ENCODE measurements at places on chromosomes 2 and 18.

GRCh38 chr18:34223893-34224422 is 755 bp downstream of the NOL4 start:
- no peak for DNase-seq

GRCh38 chr2:147097747-147098146 is 747.1 kb upstream of the ACVR2A start:
- DNase-seq = no peak

DNA sequence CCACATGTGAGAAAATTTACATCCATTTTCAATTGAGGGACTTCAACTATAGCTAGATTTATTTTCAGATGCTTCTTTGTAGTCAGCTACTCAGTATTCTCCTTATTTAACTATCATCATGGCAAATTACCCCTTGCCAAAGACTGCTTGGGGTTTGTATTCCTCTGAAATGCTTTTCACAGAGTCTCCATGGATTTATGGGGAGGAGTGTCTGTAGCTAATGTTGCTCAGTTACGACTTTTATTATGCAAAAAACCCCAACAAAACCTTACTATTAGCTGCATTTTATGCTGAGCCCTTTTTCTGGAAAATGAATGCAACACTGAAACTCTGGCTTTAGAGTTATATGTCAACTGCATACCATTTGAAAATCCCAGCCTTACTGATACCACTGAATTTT is 78.6 kb downstream of the RFTN2 start:
- no peak for DNase-seq

GRCh38 chr2:105888625-105889024 is 143.9 kb downstream of the NCK2 start:
- peak; percentile 40 for DNase-seq

DNA sequence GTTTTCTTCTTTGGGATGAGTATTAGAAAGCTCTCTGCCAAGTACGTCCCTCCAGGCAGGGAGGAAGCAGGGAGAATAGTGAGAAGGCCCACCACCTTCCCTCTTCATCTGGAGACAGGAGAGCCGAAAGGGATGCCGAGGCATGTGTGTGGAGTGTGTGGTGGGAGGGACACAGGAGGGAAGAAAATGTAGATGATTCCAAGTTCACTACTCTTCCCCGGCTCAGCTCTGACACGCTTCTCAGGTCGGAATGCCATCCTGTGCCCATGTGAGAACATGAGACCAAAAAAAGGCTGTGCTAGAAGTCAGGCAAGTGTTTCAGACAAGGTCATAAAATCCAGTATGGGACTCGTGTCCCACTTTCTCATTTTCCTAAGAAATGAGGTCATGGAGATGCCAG is 47.4 kb downstream of the GYPC start:
- no peak for DNase-seq

- no peak for DNase-seq
Observed at GRCh38 chr18:44799382-44799906, 118.8 kb downstream of the SETBP1 start.

- no peak for DNase-seq
Observed at GRCh38 chr2:62458671-62459081, 47.3 kb downstream of the TMEM17 start.

- no peak for DNase-seq
Observed at GRCh38 chr2:164803776-164804466, 37.7 kb downstream of the COBLL1 start.

DNA sequence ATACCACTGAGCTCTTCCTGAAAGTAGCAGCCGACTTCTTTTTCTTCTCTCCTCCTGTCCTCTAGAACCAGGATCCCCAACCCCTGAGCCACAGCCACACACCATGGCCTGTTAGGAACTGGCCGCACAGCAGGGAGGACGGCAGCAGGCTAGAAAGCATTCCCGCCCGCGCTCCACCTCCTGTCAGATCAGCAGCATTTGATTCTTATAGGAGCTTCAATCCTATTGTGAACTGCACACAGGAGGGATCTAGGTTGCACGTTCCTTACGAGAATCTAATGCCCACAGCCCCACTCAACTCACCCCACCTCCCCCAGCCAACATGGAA is 179.1 kb upstream of the SH3BP4 start:
- no peak for DNase-seq

GRCh38 chr2:85754313-85755095 is 713 bp downstream of the ATOH8 start:
- DNase-seq = peak; percentile 11

- DNase-seq = no peak
Observed at GRCh38 chr2:50854381-50854780, 177.6 kb downstream of the NRXN1 start.

- DNase-seq = no peak
Observed at GRCh38 chr2:172451923-172452322, 24.5 kb downstream of the ITGA6 start.

DNA sequence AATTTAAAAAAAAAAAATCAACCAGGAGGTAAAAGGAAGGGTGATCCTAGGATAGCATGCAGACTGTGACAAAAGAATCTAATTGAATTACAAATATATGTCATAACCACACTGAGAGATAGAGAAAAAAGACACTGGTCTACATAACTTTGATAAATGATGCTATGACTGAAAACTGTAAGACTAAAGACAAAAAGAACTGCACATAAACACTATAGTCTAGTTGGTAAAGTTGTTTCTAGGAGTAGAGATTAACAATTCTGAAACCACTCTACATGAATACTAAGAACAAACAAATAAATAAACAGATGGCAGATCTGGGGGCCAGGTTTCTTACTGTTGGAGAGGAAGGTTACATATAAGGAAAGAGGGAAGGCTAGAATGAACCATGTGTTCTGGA is 14.6 kb upstream of the CHAC2 start:
- no peak for DNase-seq

DNA sequence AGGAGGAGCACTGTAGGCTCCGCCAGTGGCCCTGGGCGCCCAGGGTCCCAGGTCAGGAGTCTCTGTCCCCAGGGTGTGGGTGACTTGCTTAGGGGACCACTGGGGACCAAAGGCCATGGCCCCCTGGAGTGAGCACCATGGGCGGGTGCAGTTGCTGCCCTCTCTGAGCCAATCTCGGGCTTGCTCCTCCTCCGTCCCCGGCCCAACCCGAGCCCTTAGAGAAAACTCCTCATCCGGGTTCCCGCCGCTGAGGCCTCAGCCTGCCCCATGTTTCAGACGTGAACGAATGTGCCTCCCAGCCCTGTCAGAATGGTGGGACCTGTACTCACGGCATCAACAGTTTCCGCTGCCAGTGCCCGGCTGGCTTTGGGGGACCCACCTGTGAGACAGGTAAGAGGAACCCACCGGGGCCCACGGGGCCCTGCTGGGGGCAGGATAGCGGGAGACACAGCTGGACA is 38.6 kb downstream of the SNED1 start:
- DNase-seq = no peak

GRCh38 chr2:12282780-12283695 is 433.7 kb upstream of the TRIB2 start:
- DNase-seq = no peak

DNA sequence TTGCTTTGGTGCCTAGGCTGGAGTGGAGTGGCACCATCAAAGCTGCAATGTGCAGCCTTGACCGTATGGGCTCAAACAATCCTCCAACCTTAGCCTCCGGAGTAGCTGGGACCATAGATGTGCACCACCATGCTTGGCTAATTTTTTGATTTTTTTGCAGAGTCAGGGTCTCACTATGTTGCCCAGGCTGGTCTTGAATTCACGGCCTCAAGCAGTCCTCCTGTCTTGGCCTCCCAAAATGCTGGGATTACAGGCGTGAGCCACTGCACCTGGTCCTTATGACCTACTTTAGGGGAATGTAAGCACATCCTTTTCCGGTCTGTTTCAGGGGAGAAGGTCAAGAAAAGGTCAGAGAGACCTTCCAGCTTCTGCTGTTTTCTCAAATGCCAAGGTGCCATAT is 53.4 kb upstream of the SPRED2 start:
- no peak for DNase-seq

DNA sequence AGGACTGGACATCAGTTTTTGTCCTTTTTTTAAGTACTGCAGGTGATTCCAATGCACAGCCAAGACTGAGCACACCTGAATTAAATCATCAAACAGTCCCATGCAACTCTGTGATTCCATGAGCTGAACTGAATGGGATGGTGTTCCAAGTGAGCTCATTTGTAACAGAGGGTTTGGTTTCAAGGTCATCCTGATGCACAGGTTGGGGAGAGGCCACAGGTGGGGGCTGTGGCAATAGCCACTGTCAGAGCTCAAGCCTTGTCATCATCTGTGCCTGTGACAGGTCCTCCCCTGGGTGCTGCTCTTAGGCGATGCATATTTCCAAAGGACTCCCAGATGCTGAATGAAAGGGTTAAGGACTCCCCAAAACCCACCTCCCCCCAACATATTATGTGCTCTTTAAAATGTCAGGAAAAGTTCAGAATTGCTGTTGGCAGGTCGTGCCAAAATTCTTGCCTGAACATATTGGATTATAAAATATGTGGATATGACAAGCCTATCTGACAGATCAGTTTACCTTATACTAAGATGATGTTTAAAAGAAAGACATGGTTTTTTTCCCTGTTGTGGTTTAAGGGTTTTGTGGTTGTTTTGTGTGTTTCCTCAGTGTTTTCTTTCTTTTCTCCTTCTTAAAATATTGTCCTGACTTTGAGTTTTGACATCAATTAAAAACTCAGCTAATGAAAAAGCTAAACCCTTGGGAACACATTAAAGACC is 263.5 kb upstream of the SIX2 start:
- DNase-seq = no peak

DNA sequence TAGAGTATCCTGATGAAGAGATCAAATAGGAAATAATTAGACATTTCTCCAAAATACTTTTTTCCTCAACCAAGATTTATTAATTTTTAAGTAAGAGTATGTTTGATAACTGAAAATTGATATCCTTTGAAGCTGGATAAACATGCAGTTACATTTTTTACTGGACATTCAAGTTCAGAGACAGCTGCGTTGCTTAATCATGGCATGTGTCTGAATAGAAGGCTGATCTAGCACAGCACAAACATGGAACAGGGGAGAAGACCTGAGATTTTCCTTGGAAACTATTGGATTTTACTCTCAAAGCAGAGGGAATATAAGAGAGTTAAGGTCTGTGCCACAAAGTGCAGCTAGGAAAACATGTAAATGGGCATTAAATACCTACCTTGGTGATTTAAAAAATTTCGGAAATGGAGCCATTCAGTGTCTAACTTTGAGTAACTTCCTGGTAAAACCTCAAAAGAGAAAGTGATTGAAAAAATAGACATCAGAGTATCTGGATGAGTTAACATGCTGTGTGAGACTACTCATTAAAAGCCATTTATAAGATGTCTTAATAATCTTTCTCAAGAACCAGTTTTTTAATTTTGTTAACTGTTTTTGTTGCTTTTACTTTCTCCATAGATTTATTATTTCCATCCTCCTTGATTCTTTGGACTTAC is 31.8 kb downstream of the CRIM1 start:
- DNase-seq = no peak

DNA sequence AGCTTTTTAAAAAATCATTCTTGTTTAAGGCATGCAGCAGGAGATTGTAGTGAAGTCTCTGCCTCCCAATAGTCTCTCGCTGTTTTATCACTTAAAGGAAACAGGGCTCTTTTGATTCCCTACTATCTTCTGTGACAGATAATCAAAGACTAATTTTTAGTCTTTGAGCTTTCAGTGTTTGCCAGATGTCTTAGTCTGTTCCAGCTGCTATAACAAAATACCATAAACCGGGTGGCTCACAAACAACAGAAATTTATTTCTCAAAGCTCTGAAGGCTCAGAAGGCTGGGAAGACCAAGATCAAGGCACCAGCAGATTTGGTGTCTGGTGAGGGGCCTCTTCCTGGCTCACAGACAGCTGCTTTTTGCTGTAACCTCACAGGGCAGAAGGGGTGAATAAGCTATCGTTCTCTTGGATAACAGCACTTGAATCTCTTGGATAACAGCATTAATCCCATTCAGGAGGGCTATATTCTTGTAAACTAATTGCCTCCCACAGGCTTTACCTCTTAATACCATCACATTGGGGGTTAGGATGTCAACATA is 37.8 kb upstream of the STAT4 start:
- DNase-seq = no peak

DNA sequence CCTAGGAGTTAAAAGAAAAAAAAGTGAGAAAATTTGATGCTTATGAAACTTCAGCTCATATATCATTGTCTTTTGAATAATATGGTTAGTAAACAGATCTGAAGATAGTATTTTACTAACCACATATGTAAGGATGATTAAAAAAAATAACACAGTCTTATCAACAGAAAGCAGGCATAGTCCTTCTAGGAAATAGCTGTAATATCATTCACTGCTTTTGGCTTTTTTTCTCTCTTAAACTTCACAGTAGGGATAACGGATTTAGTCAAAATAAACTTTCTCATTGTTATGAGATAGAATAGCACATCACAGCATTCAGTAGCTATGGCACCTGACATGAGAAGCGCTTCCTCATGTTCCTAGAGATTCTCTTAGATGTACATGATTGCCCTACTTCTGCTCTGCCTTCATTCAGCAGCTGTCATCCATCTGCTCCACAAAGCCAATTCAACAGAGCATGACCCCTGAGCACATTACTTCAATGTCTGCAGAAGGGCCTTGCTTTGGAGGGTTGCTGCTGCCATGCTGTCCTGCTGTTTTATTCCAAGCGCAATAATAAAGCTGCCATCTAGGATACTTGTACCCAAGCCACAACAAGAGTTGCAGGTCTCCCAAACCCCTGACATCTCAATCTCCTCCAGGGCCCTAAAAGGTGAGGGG is 67.0 kb downstream of the TTC21B start:
- DNase-seq = no peak
